LoVo (cell line): ENCODE measurements at places on chromosomes 3 and 15.
A peak's percentile ranks its signal among the peaks of the same experiment; 100 is the strongest.

DNA sequence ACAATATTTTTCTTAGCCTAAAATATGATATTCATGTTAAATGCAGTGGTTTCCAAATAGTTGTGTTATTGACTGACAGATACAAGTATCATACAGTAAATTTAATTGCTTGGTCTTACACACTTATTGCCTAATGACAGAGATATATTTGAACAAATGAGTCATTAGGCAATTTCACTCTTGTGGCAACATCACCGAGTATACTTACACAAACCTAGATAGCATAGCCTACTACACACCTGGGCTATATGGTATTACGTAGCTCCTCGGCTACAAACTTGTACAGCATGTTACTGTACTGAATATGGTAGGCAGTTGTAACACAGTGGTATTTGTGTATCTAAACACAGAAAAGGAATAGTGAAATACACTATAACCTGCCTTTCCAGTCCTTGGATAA, 50.3 kb downstream of the SERPINI1 start:
- DNase-seq: no peak

- no peak for DNase-seq
Measured at GRCh38 chr3:95184038-95184437, 1121.2 kb downstream of the NSUN3 start.

DNA sequence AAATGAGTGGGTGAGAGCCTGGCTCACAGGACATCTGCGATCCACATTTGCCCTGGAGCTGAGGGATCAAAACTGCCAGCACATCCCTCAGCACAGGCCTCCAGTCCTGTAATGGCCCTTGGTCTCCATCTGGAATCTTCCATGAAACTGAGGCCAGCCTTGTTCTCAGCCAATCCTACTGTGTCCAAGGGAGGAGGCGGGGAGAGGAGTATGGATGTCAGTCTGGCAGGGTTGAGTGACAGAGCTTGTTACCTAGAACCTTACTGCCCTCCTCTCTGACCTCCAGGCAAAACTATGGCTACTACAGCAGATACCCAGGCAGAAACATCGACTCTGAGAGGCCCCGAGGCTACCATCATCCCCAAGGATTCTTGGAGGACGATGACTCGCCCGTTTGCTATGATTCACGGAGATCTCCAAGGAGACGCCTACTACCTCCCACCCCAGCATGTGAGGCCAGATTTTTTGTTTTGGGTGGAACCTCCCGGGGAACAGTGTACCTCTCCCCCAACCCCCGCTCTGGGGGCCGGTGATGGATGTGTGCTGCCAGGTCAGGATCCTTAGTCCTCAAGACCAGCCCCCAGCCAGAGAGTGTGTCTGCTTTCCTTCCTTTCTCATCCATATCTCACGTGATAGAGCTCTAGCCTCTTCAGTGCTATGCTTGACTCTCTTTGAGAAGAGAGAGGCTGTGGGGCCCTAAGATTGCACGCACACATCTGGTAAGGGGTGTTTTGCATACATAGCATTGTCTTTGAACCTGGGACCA, 41.3 kb downstream of the CHDH start:
- DNase-seq: peak; percentile 55

GRCh38 chr3:140472306-140473020, 205.4 kb upstream of the TRIM42 start:
- no peak for DNase-seq

- DNase-seq: no peak
Measured at GRCh38 chr15:39361497-39361896, 219.4 kb upstream of the THBS1 start.

DNA sequence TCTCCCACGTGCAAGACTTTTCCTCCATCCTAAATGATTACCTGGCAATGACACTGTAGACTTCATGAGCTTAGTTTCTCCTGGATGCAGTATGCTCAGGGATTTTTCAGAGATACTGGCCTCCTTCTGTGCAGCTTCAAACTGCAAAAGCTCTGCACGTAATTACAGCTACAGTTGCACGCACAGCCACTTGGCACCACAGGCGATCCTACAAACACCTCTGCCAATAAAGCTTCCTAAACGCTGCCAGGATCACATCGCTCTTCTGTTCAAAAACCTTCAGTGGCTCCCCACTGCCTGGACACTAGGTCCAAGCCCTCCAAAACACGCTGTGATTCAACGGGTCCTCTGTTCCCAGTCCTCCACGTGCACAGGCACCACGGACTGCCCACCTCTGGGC, 49.5 kb downstream of the NUP210 start:
- DNase-seq: no peak

- no peak for DNase-seq
Measured at GRCh38 chr15:89614164-89614563, 38.9 kb downstream of the TICRR start.

GRCh38 chr3:177652556-177653291, 455.4 kb upstream of the TBL1XR1 start:
- DNase-seq: no peak

DNA sequence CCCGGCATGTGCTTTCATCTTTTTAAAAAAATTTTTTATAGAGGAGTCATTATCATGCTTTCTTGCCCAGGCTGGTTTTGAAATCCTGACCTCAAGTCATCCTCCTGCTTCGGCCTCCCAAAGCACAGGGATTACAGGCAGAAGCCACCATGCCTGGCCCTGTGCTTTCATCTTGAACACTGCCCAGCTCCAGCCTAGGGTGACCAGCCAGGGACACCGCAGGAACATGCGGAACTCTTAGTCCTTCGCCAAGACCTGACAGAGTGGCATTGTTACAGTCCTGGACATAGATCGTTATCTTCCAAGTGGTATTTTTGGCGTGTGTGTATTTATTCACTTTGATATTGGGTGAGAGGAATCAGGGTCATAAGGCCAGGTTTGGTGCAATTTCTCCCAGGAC, 7.9 kb upstream of the FURIN start:
- DNase-seq: no peak

DNA sequence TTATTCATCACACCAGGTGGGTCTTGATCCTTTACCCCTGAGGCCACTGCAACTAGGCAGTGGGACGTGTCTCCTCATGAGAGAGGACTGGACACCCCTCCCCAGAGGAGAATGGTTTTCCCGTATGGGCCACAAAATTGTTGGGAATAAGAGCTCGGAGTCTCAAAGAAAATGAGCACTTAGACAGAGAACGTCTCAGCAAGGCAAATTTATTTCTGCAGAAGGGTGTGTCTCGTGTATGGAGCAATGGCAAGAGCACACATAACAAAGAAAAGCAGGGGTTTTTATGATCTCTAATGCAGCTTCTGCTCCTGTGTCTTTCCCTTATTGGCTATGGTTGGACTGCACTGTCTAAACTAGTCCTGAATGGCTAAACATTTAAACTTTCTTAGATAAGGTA, 803.5 kb downstream of the PLOD2 start:
- DNase-seq: no peak

- DNase-seq: no peak
Measured at GRCh38 chr3:151962912-151963311, 89.5 kb downstream of the SUCNR1 start.

- DNase-seq: no peak
Measured at GRCh38 chr3:5185093-5185673, 2.3 kb upstream of the EDEM1 start.

GRCh38 chr3:192933779-192934460, 16.3 kb upstream of the MB21D2 start:
- DNase-seq: no peak

DNA sequence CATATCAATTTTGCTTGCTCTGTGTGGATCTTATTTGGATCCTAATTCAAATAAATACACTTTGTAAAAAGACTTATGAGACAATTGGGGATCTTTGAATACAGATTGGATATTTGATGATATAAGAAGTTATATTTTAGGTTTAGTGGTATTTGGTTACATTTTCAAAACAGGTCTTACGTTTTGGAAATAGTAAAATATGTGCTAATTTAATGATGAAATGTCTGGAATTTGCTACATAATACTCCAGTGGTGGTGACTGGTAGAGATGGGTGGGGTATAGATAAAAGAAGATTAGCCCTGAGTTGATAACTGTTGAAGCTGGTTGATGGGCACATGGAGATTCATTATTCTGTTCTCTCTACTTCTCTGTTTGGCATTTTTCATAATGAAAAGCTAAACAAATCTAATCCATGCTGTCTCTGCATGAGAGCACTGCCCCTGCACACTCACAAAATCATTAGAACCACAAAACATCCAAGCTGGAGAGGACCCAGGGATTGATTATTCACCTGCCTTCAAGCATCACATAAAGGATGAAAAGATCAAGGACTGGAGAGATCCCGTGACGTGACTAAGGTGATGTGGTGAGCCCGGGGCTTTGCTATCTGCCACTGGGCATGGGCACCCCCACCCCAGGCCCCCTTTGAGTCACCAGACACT, 58.9 kb downstream of the TLE3 start:
- no peak for DNase-seq

DNA sequence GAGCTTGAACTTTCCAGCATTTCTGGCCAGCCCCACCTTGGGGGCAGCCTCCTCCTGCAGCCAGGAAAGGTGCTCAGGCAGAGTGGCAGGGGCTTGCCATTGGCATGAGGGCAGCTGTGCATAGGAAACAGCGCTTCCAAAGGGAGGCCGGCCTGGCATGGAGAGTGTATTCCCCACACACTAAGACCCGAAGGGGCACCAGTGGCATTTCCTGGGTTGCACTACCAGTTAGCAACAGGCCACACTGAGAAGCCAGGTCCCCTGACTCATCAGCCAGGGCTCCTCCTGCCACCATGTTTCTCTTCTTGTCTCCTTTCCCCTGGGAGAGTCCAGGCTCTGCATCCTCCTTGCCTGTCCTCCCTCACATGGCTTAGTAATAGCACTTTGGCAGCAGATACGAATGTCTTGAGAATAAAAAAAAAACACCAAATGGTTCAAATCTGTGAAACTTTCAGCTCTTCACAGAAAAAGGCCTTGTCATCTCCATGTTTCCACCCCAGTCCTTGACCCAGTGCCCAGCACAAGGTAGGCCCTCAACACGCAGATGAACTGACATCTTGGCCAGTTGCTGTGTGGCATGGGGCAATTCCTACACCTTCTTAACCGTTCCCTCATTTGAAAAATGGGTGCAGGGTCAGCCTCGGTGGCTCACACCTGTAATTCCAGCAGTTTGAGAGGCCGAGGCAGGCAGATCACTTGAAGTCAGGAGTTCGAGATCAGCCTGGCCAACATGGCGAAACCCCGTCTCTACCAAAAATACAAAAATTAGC, 180.4 kb downstream of the SMAD6 start:
- DNase-seq: no peak

DNA sequence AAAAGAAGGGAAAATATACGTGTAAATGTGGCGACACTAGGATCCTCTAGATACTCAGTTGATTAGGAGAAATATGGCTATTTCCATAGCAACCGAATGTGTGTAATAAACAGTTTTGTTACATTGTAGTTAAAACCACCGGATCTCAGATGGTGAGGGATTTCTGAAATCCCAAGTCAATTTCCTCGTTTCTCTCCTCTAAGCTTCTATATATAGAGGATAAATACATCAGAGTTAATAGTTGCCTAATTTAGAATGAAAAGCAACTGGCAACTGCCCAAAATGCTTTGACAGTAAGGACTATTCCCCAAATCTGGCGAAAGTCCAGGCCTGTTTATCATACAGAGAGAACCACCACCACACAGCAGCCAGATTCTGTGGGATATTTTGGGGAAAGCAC, 112.6 kb downstream of the GABRB3 start:
- no peak for DNase-seq

DNA sequence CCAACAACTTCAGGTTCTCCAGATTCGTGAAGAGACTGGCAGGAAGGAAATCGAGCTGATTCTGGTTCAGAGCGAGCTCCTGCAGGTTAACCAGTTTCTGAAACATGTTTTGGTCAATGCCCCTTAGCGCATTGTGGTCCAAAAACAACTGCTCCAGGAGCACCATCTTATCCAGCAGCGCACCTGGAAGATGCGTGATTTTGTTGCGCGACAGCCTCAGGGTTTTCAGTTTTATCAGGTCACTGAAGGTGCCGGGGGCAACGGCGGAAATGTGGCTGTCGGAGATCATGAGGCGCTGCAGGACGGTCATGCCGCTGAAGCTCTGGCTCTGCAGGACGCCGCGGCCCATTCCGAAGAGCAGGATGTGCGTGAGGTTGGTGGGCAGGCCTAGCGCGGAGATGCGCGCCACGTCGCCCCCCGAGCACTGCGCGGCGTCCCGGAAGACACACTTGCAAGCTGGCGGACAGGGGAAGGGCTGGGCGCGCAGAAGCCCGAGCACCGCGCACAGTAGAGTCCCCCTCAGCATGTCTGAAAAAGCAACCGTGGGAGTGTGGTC, 1.2 kb downstream of the GP5 start:
- DNase-seq: no peak

DNA sequence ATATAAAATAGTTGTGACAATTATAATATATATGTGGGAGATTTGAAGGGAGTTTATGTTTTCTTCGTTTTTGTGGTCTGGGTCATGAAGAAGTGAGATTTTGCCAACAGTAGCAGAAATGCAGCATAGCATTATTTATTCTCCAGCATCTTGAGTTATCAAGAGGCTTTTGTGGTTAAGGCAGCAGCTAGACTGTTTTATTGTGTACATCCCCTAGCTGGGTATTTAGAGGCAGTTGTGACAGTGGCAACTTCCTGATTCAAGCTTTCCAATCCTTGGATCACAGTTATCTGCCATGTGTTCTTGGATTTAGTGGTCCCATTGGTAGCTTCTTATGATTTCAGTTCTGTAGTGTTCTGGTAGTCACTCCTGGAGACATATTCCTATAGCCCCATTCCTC, 29.0 kb downstream of the ARIH1 start:
- DNase-seq: no peak

DNA sequence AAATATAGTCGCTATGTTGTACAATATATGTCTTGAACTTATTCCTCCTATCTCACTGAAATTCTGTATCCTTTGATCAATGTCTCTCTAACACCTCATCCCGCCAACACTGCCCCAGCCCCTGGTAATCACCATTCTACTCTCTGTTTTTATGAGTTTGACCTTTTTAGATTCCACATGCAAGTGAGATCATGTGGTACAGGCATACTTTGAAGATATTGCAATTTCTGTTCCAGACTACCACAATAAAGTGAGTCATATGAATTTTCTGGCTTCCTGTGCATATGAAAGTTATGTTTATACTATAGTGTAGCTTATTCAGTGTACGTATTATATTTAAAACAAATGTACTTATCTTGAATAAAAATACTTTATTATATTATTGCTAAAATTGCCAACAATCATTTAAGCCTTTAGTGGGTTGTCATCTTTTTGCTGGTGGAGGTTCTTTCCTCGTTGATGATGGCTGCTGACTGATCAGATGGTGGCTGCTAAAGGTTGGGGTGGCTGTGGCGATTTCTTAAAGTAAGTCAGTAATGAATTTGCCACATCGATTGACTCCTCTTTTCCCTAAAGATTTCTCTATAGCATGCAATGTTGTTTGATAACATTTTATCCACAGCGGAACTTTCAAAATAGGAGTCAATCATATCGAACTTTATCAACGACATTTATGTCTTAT, 257.2 kb downstream of the NFKBIZ start:
- no peak for DNase-seq

- no peak for DNase-seq
Measured at GRCh38 chr15:45048794-45049631, 26.0 kb downstream of the SORD start.
